ENCODE measurements at places on chromosomes 5 and 9.

DNA sequence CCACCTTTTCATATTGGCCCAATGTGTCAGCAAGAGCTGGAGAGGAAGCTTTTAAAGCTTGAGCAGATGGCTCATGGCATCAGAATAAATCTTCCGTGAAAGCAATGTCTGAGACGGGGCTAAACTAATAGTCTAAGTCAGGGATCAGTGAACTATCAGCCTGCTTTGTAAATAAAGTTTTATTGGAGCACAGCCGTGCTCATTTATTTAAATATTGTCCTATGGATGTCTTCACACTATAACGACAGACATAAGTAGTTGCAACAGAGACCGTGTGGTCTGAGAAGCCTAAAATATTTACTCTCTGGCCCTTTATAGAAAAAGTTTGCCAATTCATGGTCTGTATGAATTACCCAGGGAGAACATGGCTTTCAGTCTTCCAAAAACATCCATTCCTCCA is 85.6 kb upstream of the SLC44A1 start:
- DNase-seq: no peak

DNA sequence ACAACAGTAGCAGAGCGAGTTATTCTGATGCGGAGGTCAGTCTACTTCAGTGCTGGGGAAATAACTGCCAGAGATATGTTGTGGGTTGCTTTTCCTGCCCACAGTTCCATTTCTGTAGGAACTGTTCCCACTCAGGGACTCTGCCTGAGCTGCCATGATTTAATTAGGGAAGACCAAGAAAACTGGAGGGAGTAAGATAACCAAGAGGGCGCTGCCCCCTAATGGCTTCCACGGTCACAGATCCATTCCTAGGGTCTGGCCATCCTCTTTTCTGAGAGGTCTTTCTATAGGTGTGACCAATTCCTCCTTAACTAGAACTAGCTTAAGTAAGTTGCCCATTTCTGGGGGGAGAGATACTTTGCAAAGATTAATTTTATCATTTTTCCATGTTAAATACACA is 125.9 kb downstream of the APBA1 start:
- peak; percentile 75 for DNase-seq

DNA sequence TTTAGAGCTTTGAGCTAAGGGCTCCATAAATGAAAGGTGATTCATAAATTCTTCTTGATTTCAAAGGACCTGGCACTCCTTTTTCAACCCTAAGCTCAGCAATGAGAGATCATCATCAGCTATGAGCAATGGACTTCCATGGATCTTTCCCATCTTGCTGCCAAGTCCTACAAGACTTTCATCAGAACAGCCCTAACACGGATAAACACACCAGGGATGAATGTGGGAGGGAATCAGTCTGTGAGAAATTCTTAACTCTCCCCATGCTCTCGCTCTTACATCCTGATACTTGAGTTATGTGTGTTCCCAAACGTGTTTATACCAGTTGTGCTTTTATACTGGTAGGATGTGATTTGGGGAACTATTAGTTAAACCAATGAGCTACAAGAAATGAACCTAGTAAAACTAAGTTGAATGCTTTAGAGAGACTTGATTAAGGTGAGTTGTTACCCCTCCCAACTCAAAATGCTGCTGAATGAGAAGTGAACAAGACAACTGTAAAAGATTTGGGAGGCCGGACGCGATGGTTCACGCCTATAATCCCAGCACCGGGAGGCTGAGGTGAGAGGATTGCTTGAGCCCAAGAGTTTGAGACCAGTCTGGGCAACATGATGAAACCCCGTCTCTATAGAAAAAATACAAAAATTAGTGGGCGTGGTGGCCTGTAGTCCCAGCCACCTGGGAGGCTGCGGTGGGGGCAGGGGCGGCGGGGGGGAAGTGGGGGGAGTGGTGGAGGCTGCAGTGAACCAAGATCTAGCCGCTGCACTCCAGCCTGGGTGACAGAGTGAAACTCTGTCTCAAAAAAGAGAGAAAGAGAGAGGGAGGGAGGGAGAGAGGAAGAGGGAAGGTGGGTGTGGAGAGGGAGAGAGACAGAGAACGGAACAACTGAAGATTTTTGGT is 5.2 kb upstream of the RPL26L1 start:
- DNase-seq: no peak

DNA sequence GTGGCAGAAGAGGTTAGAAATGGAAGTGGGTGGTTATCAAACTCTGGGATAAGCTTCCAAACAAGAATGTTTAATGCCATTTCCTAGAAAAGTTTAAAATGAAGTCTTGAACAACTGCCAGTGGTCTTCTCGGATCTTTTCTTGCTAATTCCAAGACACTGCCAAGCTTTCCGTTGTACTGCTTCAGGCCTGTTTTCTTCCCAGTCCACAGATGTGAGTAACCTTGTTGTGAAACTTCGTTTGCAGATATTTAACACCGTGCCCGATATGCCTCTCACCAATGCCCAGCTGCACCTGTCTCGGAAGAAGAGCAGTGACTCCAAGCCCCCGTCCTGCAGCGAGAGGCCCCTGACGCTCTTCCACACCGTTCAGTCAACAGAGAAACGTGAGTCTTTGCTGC is 269.8 kb downstream of the NR3C1 start:
- no peak for DNase-seq

DNA sequence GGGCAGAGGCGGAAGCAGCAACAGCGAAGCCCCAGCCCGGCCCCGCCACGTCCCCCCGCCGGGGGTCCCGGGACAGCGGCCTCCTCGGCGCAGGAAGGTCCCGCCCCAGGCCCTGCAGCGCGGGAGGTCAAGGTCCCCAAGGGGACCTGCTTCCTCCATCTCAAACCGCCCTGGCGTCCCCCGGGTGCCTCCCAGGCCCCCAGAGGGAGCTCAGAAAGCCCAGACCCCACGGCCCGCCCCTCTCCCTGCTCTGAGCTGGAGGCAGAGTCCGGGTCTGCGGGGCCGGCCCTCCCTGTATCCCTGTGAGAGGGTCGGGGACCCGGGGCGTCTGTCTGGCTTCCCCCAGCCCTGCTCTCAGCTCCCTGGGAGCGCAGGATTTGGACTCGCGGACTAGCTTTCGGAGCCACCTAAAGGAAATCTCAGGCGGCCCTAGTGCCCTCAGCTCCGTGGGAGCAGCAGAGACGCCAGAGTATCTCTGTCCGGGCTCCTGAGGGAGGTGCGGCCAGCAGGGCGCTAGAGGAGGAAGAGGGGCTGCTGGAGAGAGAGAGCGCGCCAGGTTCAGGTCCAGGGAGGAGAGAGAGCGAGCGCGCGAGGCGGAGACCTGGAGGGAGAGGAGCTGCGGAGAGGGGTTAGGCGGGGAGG is 30.7 kb downstream of the EXOC3 start:
- peak; percentile 51 for DNase-seq

- no peak for DNase-seq
Measured at GRCh38 chr9:35757892-35758275, 3.8 kb upstream of the MSMP start.

GRCh38 chr9:92706218-92706940 is 36.4 kb upstream of the IPPK start:
- DNase-seq: peak; percentile 55

DNA sequence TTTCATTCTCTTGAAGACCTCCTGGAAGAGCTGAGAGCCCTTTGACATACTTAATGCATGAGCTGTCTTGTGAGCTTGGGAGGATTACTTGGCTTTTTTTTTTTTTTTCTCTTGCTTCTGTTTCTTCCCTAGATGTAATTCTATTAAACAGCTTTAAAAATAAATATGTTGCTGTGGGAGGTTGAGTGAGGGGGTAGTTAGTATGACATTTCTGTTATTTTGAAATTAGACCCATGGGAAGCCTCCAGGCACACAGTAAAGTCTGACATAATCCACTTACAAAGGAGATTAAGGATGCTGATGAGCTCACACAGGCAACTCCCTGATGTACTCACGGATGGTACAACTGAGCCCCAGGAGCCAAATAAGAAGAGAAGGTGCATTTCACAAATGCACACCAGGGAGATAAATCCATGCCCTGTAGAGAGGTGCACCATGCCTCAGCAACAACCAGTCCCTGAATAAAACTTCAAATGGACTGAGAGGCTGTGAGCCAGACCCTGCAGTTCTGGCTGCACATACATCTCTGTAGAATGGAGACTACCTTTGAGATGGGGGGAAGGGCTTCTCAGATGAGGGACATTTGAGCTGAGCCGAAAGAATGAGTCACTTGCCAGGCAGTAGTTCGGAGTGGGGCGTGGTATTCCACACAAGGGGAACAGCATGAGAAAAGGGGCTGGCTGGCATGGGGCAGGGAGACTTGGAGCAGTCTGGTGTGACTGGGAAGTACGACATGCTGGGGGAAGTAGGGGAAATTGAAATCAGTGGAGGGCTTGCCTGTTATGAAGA is 68.7 kb downstream of the ACTL7B start:
- peak; percentile 67 for DNase-seq

- peak; percentile 81 for DNase-seq
Measured at GRCh38 chr5:136249678-136250266, 56.8 kb upstream of the SMIM32 start.

DNA sequence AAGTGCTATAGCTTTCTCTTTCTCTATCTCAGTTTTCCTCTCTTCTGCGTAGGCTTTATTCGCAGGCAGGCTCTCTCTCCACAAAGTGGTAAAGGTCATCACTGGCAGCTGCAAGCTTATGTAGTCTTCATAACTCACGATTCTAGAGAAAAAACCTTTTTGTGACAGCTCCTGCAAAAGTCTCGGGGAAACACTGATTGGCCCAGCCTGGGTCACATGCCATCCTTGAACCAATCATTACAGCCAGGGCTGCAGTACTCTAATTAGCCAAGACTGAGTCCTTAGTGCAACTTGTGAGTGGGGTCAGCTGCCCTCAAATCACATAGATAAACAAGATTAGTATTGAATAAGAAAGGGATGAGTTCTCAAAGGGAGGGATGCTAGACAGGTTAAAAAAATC is 18.3 kb upstream of the FRMPD1 start:
- DNase-seq: no peak

- no peak for DNase-seq
Measured at GRCh38 chr5:108858959-108859358, 111.3 kb downstream of the FER start.

GRCh38 chr5:157922026-157922425 is 63.1 kb upstream of the CLINT1 start:
- DNase-seq: no peak

DNA sequence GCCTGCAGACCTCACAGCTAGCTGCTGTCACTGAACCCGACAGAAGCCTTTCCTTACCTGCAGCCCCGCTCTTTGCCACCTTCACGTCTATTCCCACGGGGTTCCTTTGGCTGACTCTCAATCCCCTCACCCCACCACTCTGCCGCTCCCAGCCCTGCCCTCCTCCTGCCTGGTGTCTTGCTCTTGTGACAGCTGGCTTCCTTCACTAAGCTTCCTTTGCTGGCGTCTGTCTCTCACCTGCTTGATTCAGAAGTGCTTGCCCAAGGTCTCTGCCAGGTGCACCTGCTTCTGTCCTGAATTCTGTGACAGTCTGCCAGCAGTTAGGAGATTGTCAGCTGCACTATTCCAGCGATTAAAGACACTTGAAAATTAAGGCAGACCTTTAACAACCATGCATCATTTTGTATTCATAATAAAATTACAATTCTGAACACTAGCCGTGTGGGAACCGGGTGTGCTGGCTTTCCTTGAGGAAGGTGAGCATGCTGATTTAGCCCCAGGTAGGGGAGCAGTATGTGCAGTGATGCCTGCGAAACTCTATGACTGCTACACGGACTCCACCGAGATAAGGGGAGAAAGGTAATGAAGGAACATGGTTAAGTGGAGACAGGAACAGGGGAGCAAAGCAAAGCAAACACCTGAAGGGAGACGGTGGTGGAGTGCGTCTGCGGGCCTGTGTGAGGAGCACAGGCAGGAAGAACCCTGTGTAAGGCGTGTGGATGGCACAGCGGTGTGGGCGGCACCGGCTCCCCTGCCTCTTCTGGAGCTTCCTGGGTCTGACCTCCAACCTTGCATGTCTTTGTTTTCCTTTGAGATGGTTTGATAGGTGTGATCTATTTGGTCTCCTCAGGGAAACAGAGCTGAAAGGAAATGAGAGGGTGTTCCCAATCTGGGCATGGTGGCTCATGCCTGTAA is 80.1 kb upstream of the CACNA1B start:
- no peak for DNase-seq

GRCh38 chr5:57715296-57715695 is 232.7 kb upstream of the ACTBL2 start:
- DNase-seq: no peak

- DNase-seq: peak; percentile 77
Measured at GRCh38 chr5:159156426-159157238, 52.7 kb downstream of the RNF145 start.

GRCh38 chr5:54173251-54173650 is 137.1 kb downstream of the ARL15 start:
- no peak for DNase-seq

DNA sequence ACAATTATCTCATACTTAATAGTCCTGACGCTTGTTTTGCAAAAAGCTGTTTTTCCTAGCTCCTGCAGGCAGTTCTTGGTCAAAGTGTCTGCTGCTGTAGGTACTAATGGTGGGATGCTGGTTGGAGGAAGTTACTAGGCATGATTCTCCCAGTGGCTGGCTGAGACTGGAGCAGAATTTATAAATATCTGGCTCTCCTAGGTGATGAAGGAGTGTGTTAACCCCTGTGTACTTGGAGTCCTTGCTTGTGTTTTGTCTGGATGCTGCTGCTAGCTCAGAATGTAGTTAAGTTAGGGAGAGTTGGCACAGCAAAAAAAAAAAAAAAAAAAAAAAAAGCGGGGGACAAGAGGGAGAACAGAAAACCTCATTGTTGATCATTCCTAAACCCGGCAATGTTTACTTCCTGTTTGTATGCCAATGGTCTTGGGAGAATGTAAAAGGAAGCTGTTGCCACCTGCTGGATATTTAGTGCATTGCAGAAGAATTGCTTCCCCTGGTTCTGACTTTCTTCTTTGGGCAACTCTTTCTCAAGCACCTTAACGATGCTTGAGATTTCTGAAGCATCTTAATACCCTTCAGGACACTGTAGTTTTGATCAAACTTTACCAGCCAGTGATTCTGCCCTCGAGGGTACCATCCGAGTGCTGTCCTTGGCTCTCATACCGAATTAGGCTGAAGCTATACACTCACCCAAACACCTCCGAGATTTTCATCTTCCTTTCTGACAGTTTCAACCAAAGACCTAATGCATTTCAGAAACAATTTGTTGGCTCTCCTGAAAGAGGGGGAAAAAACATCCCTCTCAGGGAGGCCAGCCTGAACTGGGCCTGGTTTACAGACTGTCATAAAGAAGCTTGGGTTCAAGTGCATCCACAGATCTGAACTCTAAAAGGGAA is 71.7 kb upstream of the WWC1 start:
- DNase-seq: peak; percentile 72

GRCh38 chr9:125663127-125663526 is 43.9 kb downstream of the MAPKAP1 start:
- no peak for DNase-seq

- DNase-seq: peak; percentile 83
Measured at GRCh38 chr9:91954841-91955471, 4.9 kb upstream of the ROR2 start.

DNA sequence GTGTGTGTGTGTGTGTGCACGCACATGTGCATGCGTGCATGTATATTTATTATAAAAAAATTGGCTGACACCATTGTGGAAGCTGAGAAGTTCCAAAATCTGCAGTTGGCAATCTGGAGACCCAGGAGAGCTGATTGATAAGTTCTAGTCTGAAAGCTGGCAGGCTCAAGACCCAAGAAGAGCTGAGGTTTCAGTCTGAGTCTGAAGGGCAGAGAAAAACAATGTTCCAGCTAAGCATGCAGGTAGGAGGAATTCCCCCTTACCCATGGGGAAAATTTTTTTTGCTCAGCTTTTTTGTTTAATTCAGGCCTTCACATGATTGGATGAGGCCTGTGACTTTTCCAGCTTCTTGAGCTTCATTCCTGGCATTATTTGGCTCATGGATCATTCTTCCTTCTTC is 31.2 kb upstream of the ACTBL2 start:
- DNase-seq: no peak

Measured in neural progenitor cell (in vitro differentiated cells).